ENCODE measurements at places on chromosomes 3 and 15.

GRCh38 chr3:86929046-86929445 is 61.9 kb downstream of the VGLL3 start:
- DNase-seq, result no peak

GRCh38 chr3:107928084-107928445 is 162.8 kb downstream of the CD47 start:
- DNase-seq, result no peak

GRCh38 chr3:72270072-72270681 is 485.2 kb upstream of the PROK2 start:
- peak; percentile 88 for DNase-seq

- no peak for DNase-seq
These were observed 8.8 kb downstream of the PDCD6IP start for GRCh38 chr3:33807191-33807590.

GRCh38 chr15:69515508-69515907 is 62.9 kb downstream of the RPLP1 start:
- DNase-seq, result peak; percentile 12

- peak; percentile 39 for DNase-seq
These were observed 16.8 kb downstream of the RFT1 start for GRCh38 chr3:53113293-53114010.

- no peak for DNase-seq
These were observed 466.6 kb downstream of the IL5RA start for GRCh38 chr3:2643606-2644005.

- no peak for DNase-seq
These were observed 132.3 kb downstream of the SNRPN start for GRCh38 chr15:25087137-25087536.

DNA sequence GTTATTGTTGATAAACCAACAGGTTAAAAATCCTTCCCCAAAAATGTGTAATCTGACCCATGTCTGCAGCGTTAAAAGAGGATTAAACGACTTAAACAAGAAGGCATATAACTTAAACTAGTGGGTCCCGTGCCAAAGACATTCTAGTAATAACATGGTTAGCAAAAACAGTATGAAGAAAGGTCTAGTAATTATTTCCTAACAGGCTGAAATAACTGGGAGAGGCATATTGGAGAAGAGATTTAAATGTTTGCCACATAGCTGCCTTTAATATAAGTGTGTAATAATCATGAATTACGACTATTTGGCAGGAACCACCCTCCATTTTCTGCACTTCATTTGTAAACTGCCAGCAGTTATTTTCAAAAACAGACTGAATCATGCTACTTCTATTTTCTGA is 67.7 kb upstream of the CSPG5 start:
- no peak for DNase-seq

DNA sequence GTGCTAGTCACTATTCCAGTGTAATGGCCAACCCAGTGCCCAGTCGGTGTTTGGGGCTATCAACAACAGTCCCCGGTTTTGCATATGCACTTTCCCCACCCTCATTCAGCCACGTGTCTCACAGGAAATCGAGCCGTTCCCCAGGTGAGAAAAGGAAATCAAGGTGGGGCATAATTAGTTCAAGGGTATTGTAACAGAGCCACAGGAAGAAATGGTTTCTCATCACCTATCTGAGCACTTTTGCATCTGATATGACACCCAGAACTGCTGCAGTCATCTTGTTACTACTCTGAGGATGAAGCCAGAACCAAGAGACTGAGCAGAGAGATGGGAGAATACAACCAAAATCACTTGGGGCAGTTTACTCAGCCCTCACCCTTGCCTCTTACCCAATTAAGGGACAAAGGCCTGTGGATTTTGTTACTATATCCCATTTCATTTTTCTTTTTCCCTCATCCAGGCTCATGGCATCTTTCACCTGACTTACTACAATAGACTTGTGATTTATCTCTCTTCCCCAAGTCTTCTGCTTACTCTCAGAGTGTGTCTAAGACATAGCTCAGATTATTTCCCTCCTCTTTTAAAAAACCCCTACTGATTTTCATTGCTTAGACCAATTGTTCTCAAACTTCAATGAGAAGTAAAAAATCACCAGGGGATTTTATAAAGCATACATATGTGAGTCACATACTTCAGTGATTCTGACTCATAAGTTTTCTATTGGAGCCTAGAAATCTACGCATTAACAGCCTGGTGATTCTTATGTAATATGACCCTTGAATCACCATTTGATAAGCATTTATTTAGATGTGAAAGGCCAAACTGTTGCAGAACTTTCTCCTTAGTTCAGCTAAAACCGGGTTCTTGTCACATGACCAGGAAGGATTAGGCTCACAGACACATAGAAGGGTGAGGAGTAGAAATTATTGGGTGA is 40.5 kb downstream of the TRAT1 start:
- DNase-seq, result no peak

GRCh38 chr15:55784286-55784685 is 41.3 kb upstream of the PRTG start:
- no peak for DNase-seq

- DNase-seq, result no peak
These were observed 58.2 kb downstream of the CFAP20DC start for GRCh38 chr3:58991623-58992022.

Measured in sciatic nerve (tissue), 2 donors.